Dorsolateral prefrontal cortex (tissue), 122 donors: ENCODE measurements at places on chromosomes 16 and 17.

DNA sequence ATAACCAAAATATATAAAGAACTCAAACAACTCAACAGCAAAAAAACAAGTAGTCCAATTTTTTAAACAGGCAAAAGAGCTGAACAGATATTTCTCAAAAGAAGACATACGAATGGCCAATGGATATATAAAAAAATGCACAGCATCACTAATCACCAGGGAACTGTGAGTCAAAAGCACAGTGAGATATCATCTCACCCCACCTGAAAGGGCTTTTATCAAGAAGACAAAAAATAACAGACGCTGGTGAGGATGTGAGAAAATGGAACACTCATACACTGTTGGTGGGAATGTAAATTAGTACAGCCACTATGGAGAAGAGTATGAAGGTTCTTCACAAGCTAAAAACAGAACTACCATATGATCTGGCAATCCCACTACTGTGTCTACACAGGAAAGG is 7.4 kb downstream of the XYLT1 start:
- no peak for DNase-seq

GRCh38 chr16:18979936-18980335 is 3.8 kb upstream of the TMC7 start:
- DNase-seq: no peak

DNA sequence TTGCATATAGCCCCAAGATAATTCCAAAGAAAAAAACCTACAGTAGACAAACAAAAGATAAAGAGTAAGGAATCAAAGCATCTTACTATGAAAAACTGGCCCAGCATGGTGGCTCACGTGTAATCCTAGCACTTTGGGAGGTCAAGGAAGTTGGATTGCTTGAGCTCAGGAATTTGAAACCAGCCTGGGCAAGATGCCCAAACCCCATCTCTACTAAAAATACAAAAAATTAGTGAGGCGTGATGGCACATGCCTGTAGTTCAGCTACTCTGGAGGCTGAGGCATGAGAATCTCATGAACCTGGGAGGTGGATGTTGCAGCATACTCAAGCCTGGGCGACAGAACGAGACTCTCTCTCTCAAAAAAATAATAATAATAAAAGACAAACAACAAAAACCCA is 764.7 kb upstream of the KIF2B start:
- no peak for DNase-seq

GRCh38 chr17:32261936-32262510 is 3.6 kb upstream of the RHBDL3 start:
- DNase-seq: no peak

DNA sequence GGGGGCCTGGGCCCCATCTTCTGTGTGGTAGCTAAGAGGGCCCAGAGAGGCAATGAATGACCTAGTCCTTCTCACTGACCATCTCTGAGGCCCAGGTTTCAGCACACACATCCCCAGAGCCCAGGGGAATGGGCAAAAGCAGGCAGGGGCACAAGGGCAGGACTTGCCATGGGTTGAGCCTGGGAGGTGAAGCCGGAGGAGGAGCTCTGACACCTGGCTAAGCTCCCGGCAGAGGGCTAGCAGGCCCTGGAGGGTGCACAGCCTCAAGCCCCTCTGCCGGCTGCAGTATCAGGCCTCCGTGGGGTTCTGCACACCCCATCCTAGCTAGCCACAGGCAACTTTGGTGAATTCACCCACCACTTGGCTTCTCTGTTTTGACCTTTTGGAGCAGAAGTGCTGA is 5.3 kb downstream of the SRCIN1 start:
- no peak for DNase-seq

DNA sequence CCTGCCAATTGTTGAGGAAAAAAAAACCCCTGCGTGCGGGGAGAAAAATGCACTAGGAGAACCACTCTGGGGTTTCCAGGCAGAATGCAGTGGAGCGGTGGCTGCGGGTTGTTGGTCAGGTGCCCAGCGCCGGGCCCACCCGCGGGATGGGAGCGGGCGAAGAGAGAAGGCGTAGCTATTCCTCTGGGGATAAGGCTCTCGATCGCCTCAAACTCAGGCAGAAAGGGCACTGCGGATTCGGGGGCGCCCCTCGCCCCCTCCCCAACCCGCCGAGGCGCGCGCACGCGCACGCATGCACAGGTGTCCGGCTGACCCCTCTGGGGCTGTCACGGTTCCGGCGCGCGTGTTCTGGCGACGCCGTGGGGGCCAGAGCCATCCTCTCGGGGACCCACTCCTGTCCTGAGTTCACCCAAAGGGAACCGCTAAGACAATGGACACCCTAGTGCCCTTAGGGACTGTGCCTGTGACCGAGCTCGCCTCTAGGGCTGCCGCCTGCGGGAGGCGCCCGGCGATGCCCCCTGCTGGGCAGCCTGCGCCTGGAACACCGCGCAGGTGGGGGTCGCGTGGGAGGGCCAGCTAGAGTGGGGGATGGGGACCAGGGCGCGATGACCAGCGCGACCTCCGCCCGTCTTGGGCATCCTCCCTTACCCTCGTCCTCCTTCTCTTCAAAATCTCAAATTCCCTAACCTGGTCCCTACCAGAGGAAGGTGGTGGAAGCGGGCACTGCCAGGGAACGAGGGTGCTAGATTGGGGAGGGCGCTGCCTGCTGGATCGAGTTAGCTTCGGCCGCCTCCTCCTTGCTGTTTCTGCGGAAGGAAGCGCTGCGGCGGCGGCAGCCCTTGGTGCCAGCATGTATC is 14.4 kb upstream of the CBX8 start:
- DNase-seq: no peak

DNA sequence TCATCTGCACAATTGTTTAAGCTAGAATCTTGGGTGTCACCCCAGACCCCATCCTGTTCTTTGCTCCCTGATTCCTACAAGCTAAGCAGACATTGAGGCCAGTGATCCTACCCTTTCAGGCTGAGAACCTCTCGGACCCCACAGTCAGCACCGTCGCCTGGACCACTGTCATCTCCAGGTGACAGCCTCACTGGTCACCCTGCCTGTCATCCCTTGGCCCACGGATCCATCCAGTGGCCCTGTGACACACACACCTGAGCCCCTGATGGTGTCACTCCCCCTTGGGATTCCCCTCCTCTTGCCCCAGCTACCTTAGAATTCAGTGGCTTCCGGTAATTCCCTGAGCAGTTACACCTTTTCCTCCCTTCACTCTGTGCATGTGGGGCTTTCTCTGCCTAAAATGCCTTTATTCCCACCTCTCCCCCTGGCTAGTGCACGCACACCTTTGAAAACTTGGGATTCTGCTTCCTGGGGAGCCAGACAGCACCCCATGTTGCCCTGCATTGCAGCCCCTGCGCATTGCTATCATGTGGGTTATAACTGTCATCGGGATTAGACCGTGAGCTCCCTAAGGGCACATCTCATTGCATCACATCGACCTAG is 3.0 kb downstream of the C16orf86 start:
- DNase-seq: no peak

- no peak for DNase-seq
These were observed 2.4 kb downstream of the CCR7 start for GRCh38 chr17:40562838-40563219.

DNA sequence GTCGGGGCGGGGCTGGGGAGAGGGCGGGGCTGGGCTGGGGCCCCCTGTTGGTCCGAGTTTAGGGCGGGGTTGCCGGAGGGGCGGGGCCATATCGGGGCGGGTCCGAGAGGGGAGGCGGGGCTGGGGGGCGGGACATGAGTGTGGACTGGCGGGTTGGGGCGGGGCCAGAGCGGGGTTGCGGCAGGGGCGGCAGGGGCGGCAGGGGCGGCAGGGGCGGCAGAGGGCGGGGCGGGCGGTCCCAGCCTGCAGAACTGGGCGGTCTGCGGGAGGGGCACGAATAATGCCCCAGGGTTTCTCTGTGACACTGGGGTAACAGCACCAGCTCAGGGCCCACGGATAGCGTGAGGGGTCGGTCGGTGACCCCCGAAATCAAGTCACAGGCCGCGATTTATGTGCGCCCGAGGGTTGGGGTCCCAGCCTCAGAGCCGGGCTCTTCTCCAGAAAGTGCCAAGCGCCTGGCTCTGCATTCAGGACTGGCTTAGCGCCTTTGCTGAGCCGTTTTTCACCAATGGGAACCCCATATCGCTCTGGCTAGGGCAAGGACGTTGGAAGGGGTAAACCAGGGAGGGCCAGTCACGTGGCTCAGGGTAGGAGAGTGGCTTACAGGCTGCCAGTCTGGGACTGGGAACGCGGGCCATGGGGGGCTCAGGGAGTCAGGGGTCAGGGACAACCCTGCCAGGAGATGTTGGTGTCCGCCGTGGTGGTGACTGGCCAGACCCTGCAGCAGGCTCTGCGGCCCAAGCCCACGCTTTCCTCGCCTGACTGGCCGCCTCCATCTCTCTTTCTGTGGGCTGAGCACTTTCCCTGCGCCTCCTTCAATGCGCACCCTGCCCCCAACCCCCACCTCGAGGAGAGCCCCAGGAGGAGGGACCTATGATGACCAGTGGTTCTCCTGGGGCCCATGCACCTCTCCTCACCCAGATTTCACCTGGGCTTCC is 1.2 kb upstream of the METTL26 start:
- DNase-seq: peak; percentile 91

DNA sequence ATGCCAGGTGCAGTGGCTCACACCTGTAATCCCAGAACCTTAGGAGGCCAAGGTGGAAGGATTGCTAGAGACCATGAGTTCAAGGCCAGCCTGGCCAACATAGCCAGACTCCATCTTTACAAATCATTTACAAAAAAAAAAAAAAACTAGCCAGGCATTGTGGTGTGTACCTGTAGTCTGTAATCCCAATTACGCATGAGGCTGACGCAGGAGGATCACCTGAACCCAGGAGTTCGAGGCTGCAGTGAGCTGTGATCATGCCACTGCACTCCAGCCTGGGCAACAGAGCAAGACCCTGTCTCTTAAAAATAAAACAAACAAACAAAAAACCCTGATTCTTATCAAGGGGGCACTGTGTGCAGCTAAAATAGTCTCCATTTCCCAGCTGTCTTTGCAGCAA is 16.8 kb upstream of the HAP1 start:
- DNase-seq: no peak

- DNase-seq: no peak
These were observed 31.2 kb downstream of the GNA13 start for GRCh38 chr17:65025297-65025696.

DNA sequence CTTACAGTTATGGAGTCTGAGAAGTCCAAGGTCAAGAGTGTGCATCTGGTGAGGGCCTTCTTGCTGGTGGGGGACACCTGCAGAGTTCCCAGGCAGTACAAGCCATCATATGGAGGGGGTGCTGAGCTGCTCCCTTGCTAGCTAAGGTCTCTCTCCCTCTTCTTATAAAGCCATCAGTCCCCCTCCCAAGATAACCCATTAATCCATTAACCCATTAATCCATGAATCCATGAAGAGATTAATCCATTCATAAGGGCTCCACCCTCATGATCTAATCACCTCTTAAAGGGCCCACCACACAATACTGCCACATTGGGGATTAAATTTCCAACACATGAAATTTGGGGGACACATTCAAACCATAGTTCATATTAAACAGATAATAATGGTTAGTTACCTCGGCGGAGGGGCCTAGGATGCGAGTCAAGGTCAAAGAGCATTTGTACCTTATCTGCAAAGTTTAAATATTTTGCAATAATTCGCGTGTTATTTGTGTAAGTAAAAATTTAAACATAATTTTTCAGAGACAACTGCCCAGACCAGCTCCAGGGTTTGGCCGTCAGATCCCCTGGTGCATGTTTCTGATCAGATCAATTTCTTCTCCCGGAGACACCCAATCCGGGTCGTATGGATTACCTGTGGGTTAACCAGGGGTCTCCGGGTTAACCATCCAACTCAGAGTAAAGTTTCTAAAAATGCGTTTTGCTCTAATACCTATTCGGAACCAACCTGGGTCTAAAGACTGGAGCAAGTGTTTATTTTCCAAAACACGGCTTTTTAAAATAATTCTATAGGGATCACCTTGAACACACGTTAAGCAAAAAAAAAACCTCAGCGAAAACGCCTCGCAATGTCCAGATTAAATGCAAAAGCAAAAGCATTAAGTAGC is 740 bp upstream of the POLR3E start:
- no peak for DNase-seq

- DNase-seq: no peak
These were observed 60.8 kb downstream of the SOCS3 start for GRCh38 chr17:78299049-78299448.

GRCh38 chr17:63086483-63087185 is 120.6 kb downstream of the TANC2 start:
- DNase-seq: no peak

GRCh38 chr17:31803494-31804213 is 55.4 kb downstream of the COPRS start:
- no peak for DNase-seq

DNA sequence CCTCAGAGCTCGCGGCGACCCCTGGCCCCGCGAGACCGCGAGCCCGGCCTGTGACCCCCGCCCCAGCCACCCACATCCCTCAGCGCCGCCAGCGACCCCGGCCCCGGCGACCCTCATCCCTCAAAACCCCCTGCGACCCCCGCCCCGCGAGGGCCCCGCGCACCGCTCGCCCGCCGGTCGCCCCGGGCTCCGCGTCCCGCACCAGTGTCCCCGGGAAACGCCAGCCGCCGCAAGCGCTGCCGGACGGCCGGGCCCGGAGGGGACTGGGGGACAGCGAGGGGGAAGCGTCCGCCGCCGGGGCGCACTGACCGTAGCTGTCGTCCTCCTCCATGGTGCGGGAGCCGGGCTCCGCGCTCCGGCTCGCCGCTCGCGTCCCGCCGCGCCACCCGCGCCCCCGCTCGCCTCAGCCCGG is at the start of gene CYTH1:
TSS of gene CYTH1 (minus strand) at position 381 of the 412 bp plus-strand sequence. CDS start at position 331, 50 bp downstream.
- no peak for DNase-seq

GRCh38 chr16:73068541-73069401 is 20.8 kb upstream of the ZFHX3 start:
- no peak for DNase-seq

- DNase-seq: no peak
These were observed 2.3 kb upstream of the PGS1 start for GRCh38 chr17:78376161-78376560.

DNA sequence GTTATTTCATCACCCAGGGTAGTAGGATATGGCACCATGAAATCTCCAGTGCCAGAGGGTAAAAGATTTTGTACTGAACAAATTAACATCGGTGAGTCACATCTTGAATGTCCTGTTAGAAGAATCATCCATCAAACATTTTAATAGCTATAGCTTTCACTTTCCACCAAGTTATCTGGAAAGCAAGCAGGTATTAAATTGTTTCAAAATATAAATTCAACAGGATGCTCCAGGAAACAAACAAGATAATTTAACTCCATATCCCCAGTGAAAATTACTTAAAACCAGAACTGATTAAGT is 2.4 kb downstream of the VEZF1 start:
- no peak for DNase-seq
